ENCODE measurements at places on chromosomes 1 and 21. TPM values are rescaled to one million over a fixed set of nuclear protein-coding genes. Genes with fewer than 3 reads are reported as not detected.

The BLZF1 gene
- total RNA-seq: 28.7 TPM

The DAB1 gene
- total RNA-seq: not detected

The ASB17 gene
- not detected for total RNA-seq

The CD1E gene
- not detected for total RNA-seq

The CDC14A gene
- total RNA-seq: 1.4 TPM

The TMEM69 gene
- total RNA-seq: 32.1 TPM

The CHRM3 gene
- not detected for total RNA-seq

The SAMD13 gene
- 0.58 TPM for total RNA-seq

The RAB3B gene
- total RNA-seq: 9.2 TPM

The AGMAT gene
- 4.3 TPM for total RNA-seq

The OR14K1 gene
- total RNA-seq: not detected

The PALMD gene
- 0.29 TPM for total RNA-seq

The LCE3E gene
- not detected for total RNA-seq

The KCNN3 gene
- total RNA-seq: not detected

The SERPINC1 gene
- total RNA-seq: not detected

The MEX3A gene
- 0.58 TPM for total RNA-seq

The HNRNPR gene
- total RNA-seq: 86.5 TPM

The FBXO2 gene
- total RNA-seq: not detected

The VCAM1 gene
- 205 TPM for total RNA-seq

The SLC1A7 gene
- not detected for total RNA-seq

The CRNN gene
- not detected for total RNA-seq

The SPRR2B gene
- not detected for total RNA-seq

All from myometrial cell (primary cell).